Mucosa of gallbladder (tissue), 1 donor: ENCODE measurements at places on chromosomes 12 and 14.

DNA sequence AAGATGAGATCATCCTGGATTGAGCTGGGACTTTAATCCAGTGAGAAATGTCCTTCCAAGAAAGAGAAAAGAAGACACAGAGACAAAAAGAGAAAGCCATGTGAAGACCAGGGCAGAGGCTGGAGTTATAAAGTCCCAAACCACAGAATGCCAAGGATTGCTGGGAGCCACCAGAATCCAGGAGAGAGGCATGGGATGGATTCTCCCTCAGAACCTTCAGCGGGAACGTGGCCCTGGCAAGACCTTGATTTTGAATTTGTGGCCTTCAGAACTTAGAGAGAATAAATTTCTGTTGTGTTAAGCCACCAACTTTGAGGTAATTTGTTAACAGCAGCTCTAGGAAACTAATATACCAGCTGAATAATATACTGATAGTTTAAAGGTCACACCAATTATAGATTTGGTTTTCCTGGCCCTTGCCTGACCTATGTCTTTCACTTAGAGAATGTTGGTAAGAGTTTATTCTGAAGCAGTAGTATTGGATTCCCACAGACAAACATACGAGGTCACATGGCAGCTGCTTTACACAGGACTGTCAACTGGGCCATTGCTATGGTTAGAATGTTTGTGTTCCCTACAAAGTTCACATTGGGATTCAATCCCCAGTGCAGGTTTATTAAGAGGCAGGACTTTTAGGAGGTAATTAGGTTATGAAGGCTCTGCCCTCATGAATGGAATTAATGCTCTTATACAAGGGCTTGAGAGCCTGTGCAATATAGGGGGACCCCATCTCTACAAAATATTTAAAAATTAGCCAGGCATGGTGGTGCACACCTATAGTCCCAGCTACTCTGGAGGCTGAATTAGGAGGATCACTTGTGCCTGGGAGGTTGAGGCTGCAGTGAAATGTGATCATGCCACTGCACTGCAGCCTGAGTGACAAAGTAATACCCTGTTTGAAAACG lies 156.5 kb upstream of the EEA1 start:
- DNase-seq, result peak; percentile 44

DNA sequence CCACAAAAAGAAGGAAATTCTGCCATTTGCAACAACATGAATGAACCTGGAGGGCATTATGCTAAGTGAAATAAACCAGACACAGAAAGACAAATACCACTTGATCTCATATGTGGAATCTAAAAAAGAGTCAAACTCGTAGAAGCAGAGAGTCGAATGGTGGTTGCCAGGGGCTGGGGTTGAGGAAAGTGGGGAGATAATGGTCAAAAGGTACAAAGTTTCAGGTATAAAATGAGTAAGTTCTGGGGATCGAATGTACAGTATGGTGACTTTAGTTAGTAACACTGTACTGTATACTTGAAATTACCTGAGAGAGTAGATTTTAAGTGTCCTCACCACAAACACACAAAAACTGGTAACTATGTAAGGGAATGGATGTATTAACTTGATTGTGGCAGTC lies 129.4 kb downstream of the PPM1H start:
- DNase-seq, result no peak

DNA sequence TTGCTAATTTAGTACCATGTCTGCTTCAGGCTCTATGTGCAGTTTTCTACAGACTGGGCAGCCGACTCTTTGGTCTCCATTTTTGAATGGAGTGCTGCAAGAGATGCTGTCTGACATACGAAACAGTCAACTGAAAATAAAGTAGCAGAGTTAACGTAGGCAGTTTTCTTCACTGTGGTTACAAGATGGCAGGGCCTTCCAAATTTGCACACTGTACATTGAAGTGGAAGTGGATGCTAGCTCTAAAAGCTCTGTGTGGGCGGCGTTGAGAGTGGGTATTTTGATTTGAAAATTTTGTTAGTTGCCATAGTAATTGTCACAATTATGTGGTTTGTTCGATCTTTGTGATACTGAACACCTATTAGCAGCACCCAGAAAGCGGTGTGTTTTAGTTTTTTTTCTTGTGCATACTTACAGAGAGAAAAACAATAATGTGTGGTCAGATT lies 154.9 kb upstream of the ATP2B1 start:
- no peak for DNase-seq

DNA sequence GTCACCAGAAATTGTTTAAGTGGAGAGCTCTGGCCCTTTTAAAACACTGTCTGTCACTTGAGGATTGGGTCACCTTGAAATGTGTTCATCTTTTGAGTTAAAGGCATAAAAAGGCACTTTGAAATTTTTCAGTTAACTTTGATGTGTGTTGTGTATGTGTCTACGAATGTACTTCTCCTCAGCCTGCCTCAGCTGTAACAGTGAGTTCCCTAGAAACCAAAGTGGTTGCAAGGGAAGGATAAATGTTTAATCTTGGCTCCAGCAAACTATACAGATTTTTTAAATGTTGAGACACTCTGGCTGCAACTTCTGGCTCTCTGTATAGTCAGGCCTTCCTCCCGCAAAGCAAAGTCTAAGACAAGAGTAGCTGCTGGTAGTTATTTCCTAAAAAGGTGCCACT lies 8.3 kb downstream of the DERA start:
- no peak for DNase-seq

- DNase-seq, result no peak
Observed at GRCh38 chr14:50087341-50088116, 28.8 kb downstream of the VCPKMT start.

DNA sequence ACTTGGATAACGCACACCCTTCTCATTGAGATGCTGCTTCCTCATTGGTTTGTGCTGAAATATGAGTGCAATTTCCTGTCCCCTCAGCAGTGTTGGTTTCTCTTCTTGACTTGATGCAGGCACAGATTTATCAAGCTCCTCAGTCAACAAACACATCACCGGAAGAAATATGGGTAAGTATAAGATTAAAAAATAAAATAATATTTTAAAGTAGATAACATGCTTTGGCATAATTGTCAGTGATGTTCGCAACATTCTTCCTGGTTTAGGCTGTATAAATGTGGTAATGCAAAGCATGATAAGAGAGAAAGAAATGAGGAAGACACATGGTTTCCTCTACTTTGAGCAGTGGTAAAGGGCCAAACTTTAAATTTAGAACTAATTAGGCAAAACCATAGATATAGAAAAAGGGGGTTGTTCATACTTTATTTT lies at the start of gene GPR65:
Gene GPR65, plus strand, starts transcription at position 86 of the 432 bp plus-strand sequence. CDS start 5,713 bp downstream, outside the sequence.
- no peak for DNase-seq
